ENCODE measurements at places on chromosomes 12 and 14.

- no peak for DNase-seq
Observed at GRCh38 chr12:26520109-26520508, 312.9 kb downstream of the ITPR2 start.

GRCh38 chr12:100871195-100871734 is 76.7 kb downstream of the ANO4 start:
- no peak for DNase-seq

DNA sequence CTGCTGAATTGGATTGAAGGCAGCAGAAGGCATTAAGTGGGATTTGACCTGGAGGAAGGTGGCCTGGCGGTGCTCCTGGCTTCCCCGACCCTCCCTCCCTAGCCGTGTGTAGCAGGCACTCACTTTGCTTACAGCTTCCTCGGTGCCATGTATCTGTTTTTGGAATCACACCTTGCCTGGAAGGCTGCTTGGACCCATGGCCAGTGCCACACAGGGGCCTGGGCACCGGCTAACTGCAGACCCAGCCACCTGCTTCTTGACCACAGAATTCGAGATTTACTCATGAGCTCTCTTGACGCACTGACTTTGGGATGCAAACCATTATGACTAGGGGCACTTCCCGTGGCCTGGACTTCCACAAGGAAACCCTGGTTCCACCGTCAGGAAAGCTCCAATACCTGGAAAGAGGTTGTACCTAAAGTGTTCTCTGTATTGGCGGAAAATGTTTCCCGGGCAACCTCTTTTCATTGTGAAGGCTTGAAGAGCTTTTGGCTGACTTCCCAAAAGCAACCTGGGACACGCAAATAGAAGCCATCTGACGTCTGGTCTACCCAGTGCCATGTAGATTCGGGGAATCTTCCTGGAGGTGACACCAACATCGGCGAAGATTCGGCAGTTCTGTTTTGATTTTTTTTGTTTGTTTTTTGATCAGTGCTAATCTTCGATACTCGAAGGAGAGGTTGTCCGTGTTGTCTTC is 125.6 kb upstream of the RTL1 start:
- DNase-seq, result no peak

DNA sequence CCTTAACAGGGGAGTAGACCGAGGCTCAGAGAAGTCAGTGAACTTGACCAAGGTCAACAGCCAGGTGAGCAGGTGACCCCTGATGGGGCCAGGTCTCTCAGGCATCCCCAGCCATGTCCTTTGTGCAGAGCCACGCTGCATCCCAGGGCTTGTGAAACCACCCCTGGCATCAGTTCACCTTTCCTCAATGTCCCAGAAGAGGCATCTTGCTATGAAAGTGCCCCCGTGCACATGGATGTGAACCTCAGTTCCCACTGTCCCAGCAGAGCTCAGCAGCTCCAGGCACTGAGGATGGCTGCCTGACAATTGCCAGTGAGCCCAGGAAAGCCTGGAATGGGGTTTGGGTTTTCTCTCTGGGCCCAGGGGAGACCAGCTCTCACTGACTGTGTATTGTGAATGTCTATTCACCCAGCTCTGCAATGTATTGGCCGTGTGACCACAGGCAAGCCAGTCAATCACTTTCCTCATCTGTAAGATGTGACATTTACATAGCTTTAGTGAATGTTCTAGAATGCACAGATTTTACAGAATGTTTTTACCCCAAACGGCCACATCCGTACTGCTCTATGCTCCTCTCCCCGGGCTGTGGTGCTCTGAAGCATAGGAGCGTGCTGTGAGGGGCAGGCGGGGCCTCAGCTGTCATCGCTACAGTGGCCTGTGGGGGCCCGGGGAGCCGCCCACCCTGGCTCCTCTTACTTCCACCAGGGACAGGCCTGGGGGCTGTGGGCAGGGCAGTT is 4.9 kb downstream of the CACNA2D4 start:
- no peak for DNase-seq

GRCh38 chr14:22848351-22849164 is 12.2 kb downstream of the MMP14 start:
- DNase-seq, result no peak

Data from stimulated activated CD8-positive, alpha-beta memory T cell treated with anti-CD3 and anti-CD28 coated beads, Interleukin-4, amount 100 ng/mL, for 24 hours (primary cell).